ENCODE measurements at places on chromosomes 5 and 9. TPM values are rescaled to one million over a fixed set of nuclear protein-coding genes. Genes with fewer than 3 reads are reported as not detected.

Gene PCDHA1
- not detected for total RNA-seq

Gene SMIM33
- total RNA-seq: not detected

Gene ELOVL7
- total RNA-seq: 0.05 TPM

Gene GABRB2
- total RNA-seq: not detected

Gene GARIN3
- not detected for total RNA-seq

Gene PCDH1
- total RNA-seq: not detected

Gene LRRC19
- total RNA-seq: not detected

Gene ARL10
- 2.5 TPM for total RNA-seq

Gene ADAMTS2
- 4.9 TPM for total RNA-seq

Gene ZNF189
- total RNA-seq: 13.3 TPM

Gene NSD1
- 41.4 TPM for total RNA-seq

Gene CER1
- not detected for total RNA-seq

Gene HRCT1
- total RNA-seq: 0.63 TPM

Gene HMMR
- 119 TPM for total RNA-seq

Gene CTXN3
- total RNA-seq: not detected

Gene SLC23A1
- total RNA-seq: not detected

Gene IL5
- not detected for total RNA-seq

Gene ITK
- not detected for total RNA-seq

Gene ECM2
- total RNA-seq: 2.2 TPM

Gene PCDHB11
- total RNA-seq: 0.34 TPM

Gene SV2C
- not detected for total RNA-seq

Gene ANGPTL2
- total RNA-seq: 3.8 TPM

Gene FAM219A
- total RNA-seq: 13.3 TPM

Gene KCNIP1
- total RNA-seq: 3.1 TPM

Gene EIF4E1B
- not detected for total RNA-seq

Gene CARTPT
- not detected for total RNA-seq

Gene HTR1A
- total RNA-seq: not detected

Gene SLC27A6
- total RNA-seq: 3.2 TPM

Gene GPR21
- not detected for total RNA-seq

Gene PRLR
- total RNA-seq: 0.05 TPM

Gene CCDC152
- not detected for total RNA-seq

Gene ORM2
- not detected for total RNA-seq

Gene BRIX1
- total RNA-seq: 81.5 TPM

Gene CDH9
- total RNA-seq: not detected

Gene THG1L
- total RNA-seq: 16.4 TPM

Gene BAAT
- total RNA-seq: not detected

Gene OR4F3
- not detected for total RNA-seq

Gene SPARC
- 2,882 TPM for total RNA-seq

Gene LAMC3
- total RNA-seq: not detected

Gene OTULINL
- total RNA-seq: 0.58 TPM

Gene SHLD3
- total RNA-seq: 8.0 TPM

Gene IFNK
- not detected for total RNA-seq

Gene CDX1
- 1.8 TPM for total RNA-seq

Gene SETX
- total RNA-seq: 34.6 TPM

Gene FLT4
- total RNA-seq: not detected

Gene GPBP1
- total RNA-seq: 77.7 TPM

Gene RNF180
- 0.79 TPM for total RNA-seq

Gene LRRTM2
- not detected for total RNA-seq

Gene FOXD4L4
- not detected for total RNA-seq

Gene OR1B1
- total RNA-seq: not detected

Gene TRPM6
- total RNA-seq: not detected

Gene SNCAIP
- total RNA-seq: not detected

Gene HRH2
- total RNA-seq: not detected

Gene NR2F1
- total RNA-seq: 3.6 TPM

Gene NMUR2
- not detected for total RNA-seq
